Astrocyte (in vitro differentiated cells and primary cell): ENCODE measurements at places on chromosomes 16 and 17. TPM values are rescaled to one million over a fixed set of nuclear protein-coding genes. Genes with fewer than 3 reads are reported as not detected.

The PHOSPHO1 gene
- 0.79 and 0.95 TPM in 2 replicates for total RNA-seq

The ORC6 gene
- total RNA-seq, result 11.4 and 16.9 TPM in 2 replicates

The KRTAP4-4 gene
- not detected in 2 replicates for total RNA-seq

DNA sequence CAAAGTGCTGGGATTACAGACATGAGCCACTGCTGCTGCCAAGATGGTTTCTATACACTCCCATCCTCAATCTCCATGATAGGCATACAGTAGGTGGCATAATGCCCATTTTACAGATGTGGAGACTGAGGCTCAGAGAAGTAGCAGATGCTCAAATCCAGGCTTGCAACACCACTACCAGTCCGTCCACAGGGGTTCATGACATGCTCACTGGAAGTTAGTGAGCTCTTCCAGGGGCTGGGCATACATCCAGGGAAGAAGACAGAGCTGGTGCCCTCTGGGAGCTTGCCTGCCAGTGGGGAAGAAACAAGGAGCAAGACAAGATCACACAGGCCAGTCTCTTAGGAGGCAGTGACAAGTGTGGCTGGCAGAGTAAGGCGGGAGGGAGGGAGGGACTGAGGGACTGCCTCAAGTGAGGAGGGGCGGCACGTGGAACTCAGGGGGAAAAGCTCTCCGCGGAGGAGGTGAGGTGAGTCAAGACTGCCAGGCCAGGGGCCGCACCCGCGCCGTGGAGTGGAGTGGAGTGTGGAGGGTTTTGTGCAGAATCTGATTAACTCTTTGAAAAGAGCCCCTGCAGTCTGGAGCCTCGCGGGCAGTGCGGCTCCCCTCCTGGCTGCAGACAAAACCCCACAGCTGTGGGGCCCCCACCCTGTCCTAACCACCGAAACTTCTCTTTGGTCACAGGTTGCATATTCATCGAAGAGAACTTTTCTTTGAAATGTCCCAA is 27.9 kb downstream of the SREBF1 start:
- H3K36me3 ChIP-seq, result peaks cover 9% of the 10 kb centered on the region

GRCh38 chr17:73815474-73815873 is 171.2 kb upstream of the SDK2 start:
- no peak overlapping the region for H3K4me3 ChIP-seq
- H3K36me3 ChIP-seq, result no peaks in the 10 kb centered on the region
- DNase-seq, result no peak
- H3K4me1 ChIP-seq, result no peaks in the 10 kb centered on the region

DNA sequence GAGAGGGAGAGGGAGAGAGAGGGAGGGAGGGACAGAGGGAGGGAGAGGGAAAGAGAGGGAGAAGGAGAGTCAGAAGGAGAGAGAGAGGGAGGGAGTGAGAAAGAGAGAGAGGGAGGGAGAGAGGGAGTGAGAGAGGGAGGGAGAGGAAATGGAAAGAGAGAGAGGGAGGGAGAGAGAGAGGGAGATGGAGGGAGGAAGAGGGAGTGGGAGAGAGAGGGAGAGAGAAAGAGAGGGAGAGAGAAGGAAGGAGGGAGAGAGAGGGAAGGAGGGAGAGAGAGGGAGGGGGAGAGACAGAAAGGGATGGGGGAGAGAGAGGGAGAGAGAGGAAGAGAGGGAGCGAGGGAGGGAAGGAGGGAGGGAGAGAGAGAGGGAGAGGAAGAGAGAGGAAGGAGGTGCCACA is 72.8 kb downstream of the AXIN2 start:
- peaks cover 7% of the 10 kb centered on the region for H3K4me1 ChIP-seq
- H3K4me3 ChIP-seq, result no peak overlapping the region
- H3K27me3 ChIP-seq, result no peaks in the 10 kb centered on the region
- no peak for DNase-seq
- no peaks in the 10 kb centered on the region for H3K36me3 ChIP-seq

DNA sequence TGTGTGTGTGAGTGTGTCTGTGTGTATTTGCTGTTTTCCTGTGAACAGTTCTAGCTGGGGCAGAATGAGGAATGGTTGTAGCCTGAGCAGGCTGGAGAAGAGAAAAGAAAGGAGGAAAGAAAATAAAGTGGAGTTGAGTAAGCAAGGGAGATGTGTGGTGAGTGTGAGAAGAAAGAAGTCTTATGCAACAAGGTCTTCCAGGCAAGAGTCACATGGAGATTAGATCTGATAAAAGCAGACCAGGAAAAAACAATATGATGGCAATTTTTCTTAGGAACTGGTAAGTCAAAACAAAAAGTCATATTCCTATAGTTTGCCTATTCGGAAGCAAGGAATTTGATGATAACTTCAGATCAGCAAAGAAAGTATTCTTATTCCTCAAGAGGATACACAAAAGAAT is 125.0 kb downstream of the HS3ST3A1 start:
- peak; percentile 54 for DNase-seq
- no peaks in the 10 kb centered on the region for H3K36me3 ChIP-seq
- H3K27ac ChIP-seq, result peak overlapping the region; percentile 12

DNA sequence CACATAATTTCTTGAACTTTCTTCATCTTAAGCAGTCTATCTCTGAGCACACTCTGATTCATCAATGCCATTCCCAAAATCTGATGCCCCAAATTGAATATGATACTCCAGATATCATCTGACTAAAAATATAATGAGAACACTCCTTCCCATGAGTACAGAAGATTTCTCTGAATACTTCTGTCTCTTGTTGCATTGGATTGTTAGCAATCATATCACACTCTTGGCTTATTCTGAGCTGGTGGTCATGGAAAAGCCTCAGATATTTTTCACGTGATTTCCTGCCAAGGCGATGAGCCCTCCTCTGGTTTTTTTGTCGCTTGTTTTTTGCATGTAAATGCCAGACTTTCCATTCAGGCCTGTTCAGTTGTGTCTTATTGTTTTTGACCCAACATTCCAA is 87.2 kb downstream of the NOG start:
- H3K27me3 ChIP-seq, result peaks cover 29% of the 10 kb centered on the region
- peaks cover 37% of the 10 kb centered on the region for H3K4me1 ChIP-seq
- peak overlapping the region; percentile 81 for H3K27ac ChIP-seq
- DNase-seq, result peak; percentile 39
- H3K4me3 ChIP-seq, result no peak overlapping the region

DNA sequence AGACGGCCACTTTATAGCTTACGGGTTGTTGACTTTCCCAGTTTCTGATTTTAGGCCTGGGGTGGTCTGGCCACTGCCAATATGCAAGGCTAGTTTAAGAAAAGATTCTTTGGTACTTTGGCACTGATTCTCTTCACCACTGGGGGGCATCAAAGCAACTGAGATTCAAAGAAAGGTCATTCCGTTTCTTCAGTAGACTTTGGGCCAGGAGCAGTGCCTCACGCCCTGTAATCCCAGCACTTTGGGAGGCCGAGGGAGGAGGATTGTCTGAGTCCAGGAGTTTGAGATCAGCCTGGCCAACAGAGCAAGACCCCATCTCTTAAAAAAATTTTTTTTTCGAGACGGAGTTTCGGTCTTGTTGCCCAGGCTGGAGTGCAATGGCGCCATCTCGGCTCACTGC is 53.0 kb downstream of the RPA1 start:
- H3K4me1 ChIP-seq, result no peaks in the 10 kb centered on the region
- no peaks in the 10 kb centered on the region for H3K27me3 ChIP-seq
- no peak for DNase-seq

GRCh38 chr17:9256751-9257629 is 235.7 kb downstream of the NTN1 start:
- H3K4me1 ChIP-seq, result peaks cover 19% of the 10 kb centered on the region
- H3K27ac ChIP-seq, result no peak overlapping the region
- peak; percentile 50 for DNase-seq
- H3K4me3 ChIP-seq, result no peak overlapping the region

- no peak overlapping the region for H3K27ac ChIP-seq
- DNase-seq, result no peak
- no peaks in the 10 kb centered on the region for H3K36me3 ChIP-seq
Observed at GRCh38 chr17:1759529-1759928, 2.3 kb upstream of the SERPINF1 start.

DNA sequence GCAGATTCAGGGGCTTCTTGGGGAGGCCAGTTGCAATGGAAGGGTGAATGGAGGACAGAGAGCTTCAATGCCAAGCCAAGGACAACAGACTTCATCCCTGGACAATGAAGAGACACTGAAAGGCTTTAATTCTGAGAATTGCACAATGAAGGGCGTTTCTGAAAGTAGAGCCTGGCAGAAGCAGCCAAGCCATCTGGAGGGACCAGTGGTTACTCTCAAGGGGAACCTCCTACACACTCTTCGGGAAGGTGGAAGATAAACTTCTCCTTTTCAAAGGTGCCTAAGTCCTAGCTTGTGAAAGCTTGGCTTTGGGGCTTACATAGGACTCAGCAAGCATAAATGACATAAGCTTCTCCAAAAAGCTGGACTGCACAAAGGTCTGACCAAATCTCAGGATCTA is 6.2 kb upstream of the CES1 start:
- no peaks in the 10 kb centered on the region for H3K36me3 ChIP-seq
- no peak for DNase-seq
- H3K27me3 ChIP-seq, result no peaks in the 10 kb centered on the region
- no peak overlapping the region for H3K27ac ChIP-seq
- H3K4me1 ChIP-seq, result no peaks in the 10 kb centered on the region
- no peak overlapping the region for H3K4me3 ChIP-seq
